Activated CD4-positive, alpha-beta T cell treated with anti-CD3 and anti-CD28 coated beads, Interleukin-2, Interleukin-6, amounts not matched to agents 100 ng/mL and 50 ng/mL, durations not matched to agents 16 hours and 8 hours (primary cell): ENCODE measurements at places on chromosomes 1 and 21.

DNA sequence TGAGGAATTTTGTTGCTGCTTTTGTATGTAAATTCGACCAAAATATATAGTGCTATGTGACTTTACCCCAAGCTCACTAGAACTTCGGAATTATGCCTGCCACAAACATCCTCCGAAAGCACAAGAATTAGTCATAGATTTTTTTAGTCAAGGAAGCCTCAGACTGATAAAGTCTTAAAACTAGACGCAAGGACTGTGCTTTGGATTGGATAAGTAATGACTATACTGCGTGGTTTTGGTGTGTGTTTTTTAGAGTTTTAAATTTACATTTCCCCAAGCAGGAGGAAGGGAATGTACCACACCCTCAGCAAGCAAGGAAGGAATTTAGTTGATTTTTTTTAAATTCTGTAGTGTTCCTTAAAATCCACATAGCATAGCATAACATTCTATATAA is 10.3 kb downstream of the WLS start:
- no peak for DNase-seq

DNA sequence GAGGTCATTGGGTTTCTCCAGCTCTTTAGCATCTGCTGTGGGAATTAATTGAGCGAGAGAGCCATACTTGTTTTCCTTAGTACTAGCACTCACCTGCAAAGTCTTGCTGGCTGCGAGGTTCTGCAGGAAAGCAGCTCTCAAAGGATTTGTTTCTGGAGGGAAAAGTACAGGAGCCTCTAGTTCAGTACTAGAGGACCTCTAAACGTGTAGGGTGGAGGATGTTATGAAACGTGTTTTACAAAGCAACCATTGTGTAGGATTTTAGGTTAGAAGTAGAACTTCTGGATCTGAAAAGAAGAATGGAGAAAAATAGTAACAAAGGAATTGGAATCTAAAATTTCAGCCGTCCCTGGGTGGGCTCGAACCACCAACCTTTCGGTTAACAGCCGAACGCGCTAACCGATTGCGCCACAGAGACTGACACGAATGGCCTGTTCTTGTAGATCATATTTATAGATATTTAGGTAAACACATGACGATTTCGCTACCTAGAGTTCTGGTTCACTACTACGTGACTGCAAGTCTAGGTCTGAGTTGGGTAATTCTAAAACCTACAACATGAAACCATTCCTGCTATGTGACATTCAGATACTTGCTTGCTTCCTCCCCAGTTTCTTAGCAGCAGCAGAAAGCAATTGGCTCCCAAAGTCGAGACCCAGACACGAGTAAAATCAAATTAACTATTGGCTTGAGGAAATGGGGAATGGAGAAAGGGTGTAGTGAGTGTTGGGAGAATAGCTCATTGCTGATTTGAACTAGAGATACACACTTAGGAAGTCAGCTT is 60.2 kb upstream of the CFAP126 start:
- DNase-seq: peak; percentile 83

- DNase-seq: no peak
Measured at GRCh38 chr1:220882061-220882891, 3.0 kb downstream of the HLX start.

DNA sequence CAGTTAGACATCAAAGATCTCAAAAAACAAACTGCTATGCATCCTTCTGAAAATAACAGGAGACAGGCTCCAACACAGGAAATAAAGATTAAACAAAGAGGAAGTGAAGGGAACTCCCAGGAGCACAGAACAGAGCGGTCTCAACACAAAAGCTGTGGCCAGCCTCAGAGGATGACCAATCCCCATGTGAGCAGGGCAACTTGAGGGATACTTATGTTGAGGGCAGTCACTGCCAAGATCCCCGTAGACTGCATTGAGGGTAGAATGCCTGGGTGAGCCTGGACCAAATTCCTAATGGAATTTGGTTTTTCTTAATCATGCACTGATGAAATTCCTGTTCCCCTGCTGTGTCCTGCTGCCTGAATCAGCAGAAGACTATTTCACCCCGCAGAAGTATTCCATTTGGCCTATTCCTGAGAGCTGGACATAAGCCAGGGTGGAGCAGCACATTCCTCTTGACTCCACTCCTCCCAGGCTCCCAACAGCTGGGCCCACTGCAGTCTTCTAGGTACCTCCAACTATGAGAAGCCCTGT is 49.0 kb downstream of the JAK1 start:
- no peak for DNase-seq

DNA sequence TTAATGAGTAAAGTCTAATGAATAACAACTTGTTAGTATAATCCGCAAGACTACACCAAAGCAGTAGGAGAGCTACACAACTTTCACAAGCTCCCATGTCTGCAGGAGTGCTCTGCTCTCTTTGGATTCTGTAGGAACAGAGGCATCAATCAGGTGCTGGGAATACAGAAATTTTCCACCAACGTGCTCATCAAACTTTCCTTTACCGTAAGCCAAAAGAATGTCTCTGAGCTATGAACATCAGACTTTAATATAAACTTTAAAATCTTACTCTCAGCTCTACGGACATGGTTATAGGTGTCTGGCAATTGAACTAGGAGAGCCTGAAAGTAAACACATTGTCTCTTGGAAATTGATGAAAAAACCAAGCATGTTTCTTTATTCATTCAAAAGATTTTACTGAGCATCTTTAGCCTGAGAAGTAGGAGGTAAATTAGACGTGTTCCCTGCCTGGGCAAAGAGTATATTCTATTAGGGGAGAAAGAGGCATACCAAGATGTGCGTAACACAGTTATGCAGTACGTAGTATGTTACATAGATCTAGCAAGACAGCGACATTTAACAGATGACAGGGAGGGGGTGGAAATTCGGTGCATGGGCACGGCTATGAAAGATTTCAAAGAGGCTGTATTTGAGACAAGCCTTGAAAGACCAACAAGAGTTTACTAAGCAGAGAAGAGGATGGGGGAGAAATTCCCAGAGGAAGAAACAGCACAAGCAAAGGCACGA is 85.2 kb downstream of the TM2D1 start:
- DNase-seq: no peak

DNA sequence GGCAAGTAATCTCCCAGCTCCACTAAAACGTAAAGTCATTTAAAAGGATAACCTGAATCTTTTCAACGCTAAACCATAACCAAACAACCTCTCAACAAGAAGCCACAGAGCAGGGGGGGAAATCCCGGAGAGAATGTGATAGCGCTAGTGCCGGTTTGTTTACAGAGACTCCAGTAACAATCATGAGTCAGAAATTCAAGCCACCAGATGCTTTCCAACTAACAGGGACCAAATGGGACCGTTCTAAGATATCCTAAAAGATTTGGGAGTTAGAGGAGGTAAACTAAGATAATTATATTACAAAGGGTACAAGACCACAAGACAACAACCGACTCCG is 825 bp downstream of the DCAF8 start:
- peak; percentile 83 for DNase-seq

DNA sequence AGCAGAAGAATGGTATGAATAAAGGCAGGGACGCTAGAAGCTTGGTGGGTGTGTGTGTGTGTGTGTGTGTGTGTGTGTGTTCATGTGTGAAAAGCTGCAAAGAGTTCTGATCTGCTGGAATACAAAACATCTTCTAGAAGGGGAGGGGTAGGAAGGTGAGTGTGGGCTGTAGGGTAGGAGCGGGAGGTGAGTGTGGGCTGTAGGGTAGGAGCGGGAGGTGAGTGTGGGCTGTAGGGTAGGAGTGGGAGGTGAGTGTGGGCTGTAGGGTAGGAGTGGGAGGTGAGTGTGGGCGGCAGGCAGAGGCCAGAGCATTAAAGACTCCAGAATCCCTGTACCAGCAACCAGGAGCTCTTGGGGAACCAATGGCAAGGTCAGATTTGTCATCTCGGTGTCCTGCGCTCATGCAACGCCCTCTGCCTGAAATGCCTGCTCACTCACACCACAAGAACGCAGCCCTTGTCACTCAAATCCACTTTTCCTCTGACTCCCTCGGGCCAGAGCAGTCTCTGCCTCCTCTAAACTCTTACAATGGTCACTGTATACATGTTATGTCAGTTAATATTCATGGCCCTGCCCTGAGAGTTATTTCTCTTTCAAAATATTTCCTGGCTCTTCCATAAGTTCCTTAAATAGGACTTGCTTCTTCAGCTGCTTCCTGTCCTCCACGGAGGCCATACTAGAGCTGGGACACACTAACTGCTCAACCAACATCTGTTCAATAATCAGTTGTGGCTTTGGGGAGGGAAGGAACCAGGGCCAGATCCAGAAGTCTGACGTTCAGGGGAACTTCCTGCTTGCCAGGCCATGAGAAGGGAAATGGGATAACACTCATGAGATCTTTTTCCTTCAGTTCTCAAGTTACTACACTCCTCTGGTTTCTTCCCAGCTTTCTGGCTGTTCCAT is 53.6 kb upstream of the ZNF644 start:
- no peak for DNase-seq

GRCh38 chr1:101316256-101316655 is 79.4 kb downstream of the S1PR1 start:
- no peak for DNase-seq

DNA sequence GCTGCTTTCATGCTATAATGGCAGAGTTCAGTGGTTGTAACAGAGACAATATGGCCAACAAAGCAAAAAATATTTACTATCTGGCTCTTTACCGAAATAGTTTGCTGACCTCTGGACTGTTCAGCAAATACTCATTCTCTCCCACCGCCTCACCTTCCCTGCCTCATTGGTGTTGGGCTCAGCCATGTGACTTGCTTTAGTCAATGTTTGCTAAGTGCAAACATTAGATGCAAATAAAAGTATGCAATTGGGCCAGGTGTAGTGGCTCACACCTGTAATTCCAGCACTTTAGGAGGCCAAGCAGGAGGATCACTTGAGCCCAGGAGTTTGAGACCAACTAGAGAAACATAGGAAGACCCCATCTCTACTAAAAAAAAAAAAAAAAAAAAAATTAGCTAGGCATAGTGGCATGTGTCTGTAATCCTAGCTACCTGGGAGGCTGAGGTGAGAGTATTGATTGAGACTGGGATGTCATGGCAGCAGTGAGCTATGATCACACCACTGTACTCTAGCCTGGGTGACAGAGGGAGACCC is 55.1 kb downstream of the RPL5 start:
- DNase-seq: no peak

- DNase-seq: no peak
Measured at GRCh38 chr1:156076609-156077429, 5.4 kb downstream of the MEX3A start.

DNA sequence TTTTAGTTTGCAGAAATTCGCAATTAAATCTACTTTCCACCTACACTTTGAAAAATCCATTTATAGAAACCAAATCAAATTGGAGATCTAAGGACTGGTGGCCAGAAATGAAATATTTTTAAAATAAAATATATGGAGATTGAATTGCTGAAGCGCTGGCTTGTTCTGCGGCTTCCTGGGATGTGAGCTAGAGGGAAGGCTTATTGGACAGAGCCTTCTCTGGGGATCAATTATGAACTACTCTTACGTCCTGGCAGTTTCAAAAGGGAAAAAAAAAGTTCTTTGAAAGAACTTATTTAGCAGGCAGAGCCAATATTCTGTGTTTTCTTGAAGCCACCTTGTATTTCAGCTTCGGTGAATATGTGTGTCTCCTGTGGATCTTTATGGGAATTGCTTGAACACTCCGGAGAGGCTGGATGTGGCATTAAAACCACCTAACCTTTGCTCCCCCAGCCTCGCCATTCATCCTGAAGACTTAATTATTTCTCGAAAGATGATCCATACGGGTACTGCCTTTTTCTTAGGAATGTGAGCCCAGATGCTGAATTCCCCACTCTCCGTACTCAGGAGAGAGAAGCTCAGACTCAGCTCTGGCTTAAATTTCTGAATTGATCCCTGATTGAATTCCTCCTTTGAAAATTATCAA is 478.9 kb upstream of the VAMP3 start:
- no peak for DNase-seq

DNA sequence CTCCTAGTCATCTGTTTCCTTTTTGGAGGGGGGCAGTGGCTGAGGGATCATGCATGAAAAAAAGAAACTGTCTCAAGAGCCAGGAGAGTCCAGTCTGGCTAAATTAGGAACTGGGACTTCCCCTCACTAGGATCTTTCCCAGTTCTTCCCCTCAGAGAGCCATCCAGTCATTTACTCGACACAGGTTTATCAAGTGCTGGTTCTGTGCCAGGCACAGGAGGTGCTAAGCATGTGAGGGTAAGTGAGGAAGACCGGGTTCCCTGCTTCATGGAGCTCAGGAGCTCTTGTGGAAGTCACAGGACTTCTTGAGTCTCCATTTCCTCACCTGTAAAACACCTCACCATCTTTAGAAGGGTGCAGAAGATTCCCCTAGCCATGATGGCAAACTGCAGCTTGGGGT is 8.6 kb upstream of the NUAK2 start:
- no peak for DNase-seq

GRCh38 chr1:1200876-1201810 is 5.2 kb downstream of the TNFRSF18 start:
- peak; percentile 70 for DNase-seq

GRCh38 chr1:23013657-23014056 is 2.0 kb downstream of the TEX46 start:
- no peak for DNase-seq
